NAMALWA (cell line): ENCODE measurements at places on chromosomes 11 and 22.

DNA sequence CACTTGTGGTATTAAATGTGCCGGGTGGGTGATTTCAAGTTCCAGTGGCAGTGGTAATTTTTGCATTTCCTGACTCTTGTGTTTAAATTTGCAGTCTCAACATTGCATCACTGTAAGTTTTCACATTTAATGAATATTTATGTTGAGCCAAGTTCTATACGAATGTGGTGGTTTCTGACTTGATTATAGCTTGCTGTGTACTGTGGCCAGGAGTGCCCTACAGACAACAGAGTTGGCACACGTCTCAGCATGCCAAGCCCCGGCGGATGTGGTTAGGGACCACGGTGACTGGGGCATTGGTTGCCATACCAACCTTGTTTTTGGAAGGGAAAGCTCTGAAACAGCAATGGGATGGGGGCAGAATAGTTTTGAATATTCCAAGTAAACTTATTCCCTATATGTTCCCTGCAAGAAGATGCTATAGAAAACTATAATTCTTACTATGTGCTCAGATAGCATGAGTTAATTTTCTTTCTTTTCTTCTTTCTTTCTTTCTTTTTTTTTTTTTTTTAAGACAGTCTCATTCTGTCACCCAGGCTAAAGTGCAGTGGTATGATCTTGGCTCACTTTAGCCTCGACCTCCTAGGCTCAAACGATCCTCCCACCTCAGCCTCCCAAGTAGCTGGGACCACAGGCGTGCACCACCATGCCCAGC is 16.0 kb downstream of the ZNRF3 start:
- peak; percentile 22 for DNase-seq

DNA sequence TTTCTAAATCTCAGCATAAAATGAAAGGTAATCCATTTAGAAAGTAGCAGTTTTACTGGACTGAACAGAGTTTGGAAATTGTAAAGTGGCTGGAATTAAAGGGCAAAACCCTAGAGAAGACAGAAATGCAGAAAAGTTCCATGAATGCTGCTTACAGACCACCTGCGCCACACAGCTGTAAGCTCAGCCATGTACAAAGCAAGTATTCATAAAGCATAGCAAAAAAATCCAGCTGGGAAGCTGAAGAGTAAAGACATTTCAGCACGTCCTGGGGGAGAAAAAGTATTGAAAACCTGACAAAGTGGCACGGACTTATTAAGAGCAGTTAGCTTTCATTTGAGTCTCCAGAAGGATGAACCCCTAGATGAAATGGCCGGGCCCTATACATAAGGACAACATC is 220.1 kb upstream of the CNTN5 start:
- DNase-seq, result no peak

GRCh38 chr22:26432619-26433311 is 3.7 kb downstream of the ASPHD2 start:
- DNase-seq, result peak; percentile 63

- DNase-seq, result no peak
These were observed 71.9 kb upstream of the HORMAD2 start for GRCh38 chr22:30008401-30008800.

DNA sequence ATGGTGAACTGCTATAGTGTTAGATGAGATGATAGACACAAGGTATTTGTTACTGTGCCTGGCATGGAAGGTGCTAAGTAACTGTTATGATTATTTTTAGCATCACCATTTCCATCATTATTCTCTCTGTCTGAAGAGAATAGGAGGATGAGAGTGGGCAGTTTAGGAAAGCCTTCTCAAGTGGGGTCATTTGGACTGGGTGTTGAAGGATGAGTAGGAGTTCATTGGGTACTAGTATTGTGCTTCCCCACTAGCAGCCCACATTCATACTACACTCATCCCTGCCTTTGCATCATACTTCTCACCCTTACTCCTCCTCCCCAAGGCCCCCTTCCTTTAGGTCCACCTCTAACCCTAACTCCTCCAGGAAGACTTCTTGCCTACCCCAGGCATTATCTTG is 20.6 kb downstream of the MYEOV start:
- DNase-seq, result no peak

DNA sequence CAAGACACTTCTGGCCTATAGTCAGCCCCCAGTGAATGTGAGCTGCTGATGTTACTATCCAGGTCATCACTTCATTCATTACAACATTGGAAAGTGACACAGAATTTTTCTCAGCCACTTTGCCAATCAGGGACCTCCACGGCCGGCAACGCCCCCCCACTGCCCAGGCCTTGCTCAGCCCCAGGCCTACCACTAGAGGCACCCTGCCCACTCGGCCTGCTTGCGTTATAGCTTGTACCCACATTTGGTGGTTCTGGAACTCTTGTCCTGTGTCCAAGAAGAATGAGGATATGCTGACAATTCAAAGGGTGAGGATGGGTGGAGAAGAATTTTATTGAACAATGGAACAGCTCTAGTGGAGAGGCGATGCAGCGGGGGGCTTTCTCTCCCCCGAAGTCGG is 96.2 kb downstream of the TSPAN18 start:
- DNase-seq, result peak; percentile 12

GRCh38 chr11:62340269-62340901 is 3.1 kb downstream of the ASRGL1 start:
- peak; percentile 80 for DNase-seq

GRCh38 chr22:20957102-20957682 is 9.9 kb upstream of the AIFM3 start:
- no peak for DNase-seq

- DNase-seq, result peak; percentile 85
These were observed 60.2 kb downstream of the PDE2A start for GRCh38 chr11:72613977-72614376.

- no peak for DNase-seq
These were observed 49.0 kb downstream of the ARHGAP42 start for GRCh38 chr11:100735949-100736675.

DNA sequence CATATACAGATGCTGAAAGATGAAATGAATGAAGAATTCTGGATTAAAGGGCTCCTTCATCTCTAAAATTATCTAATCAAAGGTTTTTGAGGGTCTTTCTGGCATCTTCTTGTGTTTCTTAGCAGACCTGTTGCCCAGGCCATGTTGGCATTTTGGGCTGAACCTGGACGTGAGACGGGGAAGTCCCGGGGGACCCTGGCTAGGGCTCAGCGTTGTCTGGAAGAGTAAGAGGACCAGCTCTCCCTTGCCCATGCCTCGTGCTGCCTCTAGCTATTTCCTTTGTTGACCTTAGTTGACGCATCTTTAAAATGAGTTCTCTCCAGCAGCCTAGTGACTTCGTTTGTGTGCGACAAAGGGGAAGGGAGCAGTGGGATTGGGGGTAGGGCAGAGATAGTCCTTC is 152.2 kb downstream of the ST3GAL4 start:
- no peak for DNase-seq

GRCh38 chr11:829176-829846 is 1.6 kb downstream of the CRACR2B start:
- no peak for DNase-seq

- DNase-seq, result no peak
These were observed 830.0 kb downstream of the NTM start for GRCh38 chr11:132200353-132200936.

DNA sequence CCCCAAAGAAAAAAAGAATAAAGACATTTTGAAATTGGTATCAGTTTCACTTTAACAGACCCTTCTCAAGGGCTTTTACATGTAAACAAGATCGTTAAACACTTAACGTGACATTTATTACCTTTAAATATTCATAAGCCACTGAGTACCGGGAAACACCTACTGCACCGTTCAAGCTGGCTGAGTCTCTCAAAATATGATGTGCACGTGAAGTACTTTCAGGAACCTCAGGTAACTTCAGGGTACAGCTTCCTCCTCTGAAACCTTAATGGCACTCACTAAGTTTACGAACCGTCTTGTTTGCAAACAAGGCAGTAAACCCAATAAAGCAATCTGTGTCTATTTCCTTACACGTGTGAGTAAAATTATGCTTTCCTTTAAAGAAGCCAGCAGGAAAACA is 105.5 kb upstream of the TENM4 start:
- DNase-seq, result no peak

DNA sequence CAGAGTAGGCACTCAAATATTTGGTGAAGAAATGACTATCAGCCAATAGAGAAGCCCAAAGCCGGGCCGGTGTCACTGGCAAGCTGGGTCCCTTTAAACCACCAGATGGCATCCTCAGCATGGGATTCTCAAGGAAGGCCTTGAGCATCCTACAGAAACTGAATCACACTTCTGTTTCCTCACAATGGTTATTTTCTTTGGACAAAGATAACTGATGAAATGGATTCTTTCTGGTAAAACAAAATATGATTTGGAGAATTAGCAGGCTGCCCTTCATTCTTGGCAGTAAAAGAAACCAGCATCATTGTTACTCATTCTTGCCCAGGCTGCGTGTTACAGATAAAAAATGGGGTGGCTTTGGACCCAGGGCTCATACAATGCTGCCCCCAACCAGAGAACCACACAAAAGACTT is 30.3 kb upstream of the ASPHD2 start:
- peak; percentile 67 for DNase-seq

DNA sequence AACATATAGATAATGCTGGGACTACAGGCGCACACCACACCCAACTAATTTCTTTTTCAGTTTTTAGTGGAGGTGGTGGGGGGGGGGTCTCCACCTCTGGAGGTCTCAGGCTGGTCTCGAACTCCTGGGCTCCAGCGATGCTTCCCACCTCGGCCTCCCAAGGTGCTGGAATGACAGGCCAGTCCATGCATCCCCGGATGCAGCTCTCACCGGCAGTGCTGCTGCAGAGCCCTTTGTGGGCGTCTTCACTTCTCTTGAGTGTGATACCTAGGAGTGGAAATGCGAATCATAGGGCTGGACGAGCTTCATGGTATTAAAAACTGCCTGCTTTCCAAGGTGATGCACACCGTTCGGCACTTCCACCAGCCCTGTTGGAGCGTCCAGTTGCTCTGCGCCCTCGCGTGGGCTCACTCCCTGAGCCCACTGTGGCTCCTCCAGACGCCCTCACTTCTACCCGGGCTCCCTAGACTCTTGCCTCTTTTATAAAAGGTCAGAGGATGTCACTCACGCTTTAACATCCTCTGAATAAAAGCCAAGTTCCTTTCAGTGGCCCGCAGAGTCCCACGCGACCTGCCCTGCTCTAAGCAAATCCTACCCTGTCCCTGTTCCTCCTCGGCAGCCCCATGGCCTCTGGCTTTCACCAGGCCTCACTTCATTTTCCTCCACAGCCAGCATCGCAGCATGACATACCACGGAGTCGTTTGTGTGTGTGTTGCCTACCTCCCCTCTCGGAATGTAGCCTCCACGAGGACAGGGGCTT is 837 bp upstream of the BID start:
- no peak for DNase-seq

GRCh38 chr11:22707119-22707899 is 40.9 kb downstream of the GAS2 start:
- DNase-seq, result no peak

GRCh38 chr11:122556605-122557004 is 98.9 kb upstream of the UBASH3B start:
- no peak for DNase-seq

DNA sequence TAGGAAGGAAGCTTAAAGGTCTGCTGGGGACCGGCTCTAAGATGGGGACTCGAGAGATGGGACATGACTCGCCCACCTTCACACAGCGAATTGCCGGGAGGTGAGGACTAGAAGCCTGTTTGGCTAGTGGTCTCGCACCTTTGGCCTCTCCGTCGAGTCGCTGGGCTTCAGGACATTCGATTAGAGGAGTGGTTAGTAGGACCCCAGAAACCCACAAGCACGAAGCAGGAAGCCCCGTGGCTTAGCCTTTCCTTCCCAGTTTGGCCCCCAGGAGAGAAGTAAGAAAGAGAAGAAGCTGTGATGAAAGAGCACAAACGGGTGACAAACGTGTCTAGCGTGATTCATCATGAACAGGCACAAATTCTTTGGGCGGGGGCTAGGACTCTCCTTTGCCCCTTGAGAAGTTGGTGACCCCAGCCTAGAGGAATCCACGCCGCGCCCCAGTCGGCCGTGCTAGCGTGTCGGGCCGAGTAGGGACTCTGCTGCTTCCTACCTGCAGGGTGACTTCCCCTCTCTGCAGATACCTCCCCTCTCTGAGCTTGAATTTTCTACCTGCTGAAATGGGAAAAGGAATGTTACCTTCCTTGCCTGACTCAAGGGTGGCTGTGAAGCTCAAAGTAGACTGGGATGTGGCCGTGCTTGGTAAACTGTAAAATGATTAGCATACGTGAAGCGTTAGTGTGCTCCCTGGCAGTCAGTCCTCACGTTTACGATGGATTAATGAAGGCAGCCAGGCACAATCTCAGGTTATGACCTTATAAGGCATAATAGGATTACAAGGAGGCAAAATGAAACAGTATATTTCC is 1.1 kb upstream of the ADM start:
- DNase-seq, result peak; percentile 40

- DNase-seq, result no peak
These were observed 11.1 kb downstream of the DGCR2 start for GRCh38 chr22:19111140-19111539.

GRCh38 chr11:79691445-79691844 is 250.6 kb upstream of the TENM4 start:
- DNase-seq, result no peak

GRCh38 chr22:41216984-41217383 is 11.9 kb downstream of the L3MBTL2 start:
- no peak for DNase-seq

DNA sequence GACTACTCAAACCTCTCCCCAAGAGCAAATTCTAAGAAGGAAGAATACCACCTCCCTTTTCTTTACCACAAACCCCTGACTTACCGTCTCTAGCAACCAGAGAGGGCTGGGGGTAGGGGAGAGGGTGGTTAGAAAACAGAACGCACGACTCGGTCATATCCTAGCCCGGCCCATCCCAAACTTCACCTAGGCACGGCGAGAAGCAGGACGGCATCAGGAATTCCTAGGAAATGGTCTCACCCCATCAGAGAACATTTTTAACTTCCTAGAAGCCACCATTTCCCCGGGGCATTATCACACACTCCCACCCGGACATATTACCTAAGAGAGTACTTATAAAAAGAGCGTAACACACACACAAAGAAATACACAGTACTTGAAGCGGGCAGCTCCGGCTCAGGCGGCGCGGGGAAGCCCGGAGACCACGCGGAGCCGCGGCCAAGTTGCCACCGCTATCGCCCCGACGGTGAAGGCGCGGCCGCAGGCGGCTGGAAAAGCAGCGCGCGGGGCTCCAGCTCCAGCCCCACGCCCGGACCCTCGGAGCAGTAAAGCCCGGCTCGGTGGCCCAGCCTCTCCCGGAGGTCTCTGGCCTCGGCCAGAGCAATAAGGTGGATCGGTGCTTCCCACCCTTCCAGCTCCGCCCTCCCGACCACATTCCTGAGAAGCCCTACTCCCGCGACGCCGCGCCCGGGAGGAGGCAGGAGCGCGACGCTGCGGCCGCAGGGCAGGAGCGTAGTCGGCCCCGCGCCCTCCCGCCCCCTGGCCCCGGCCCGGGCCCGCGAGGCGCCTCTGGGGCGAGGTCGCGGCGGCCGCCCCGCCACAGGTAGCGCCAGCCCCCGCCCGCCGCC is 878 bp downstream of the RRAS2 start:
- peak; percentile 59 for DNase-seq

GRCh38 chr11:13875643-13876042 is 86.9 kb upstream of the SPON1 start:
- DNase-seq, result no peak

GRCh38 chr11:45512471-45513148 is 152.8 kb downstream of the CHST1 start:
- no peak for DNase-seq
